ENCODE measurements at places on chromosomes 2 and 18.
A peak's percentile ranks its signal among the peaks of the same experiment; 100 is the strongest.

- DNase-seq: no peak
Measured at GRCh38 chr18:61820882-61821281, 71.9 kb downstream of the RNF152 start.

GRCh38 chr2:175535631-175536030, 354.1 kb upstream of the ATP5MC3 start:
- DNase-seq: no peak

- no peak for DNase-seq
Measured at GRCh38 chr2:40352703-40353099, 99.2 kb downstream of the SLC8A1 start.

DNA sequence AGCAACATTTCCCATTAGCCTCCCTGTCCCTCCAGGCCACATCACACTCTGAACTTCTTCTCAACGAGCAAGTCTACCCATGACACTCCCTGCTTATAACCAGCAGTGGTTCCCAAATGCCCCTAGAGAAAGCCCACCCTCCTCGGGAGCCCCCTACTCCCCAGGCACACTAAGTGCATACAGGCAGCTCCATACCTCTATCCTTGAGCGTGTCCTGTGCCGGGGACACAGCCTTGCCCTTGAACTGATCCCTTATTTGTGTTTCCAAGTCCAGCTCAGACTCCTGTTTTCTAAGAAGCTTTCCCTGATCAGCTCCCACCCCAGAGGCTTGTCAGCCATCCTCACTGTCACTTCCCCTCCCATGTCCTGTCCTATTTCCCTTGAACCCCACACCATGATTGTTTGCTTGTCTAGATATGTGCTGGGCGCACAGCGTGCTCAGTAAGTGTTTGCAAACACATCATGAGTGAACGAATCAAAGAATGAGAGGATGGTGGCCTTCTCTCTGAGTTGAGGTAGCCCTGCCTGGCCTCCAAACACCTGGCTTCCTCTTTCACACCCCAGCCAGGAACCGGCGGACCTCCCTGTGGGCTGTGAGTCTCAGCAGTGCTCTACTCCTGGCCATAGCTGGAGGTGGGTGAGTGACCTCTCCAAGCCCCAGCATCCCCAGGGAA, 2.1 kb downstream of the TEX51 start:
- DNase-seq: no peak

GRCh38 chr2:220682616-220683015, 889.5 kb downstream of the EPHA4 start:
- DNase-seq: no peak

- no peak for DNase-seq
Measured at GRCh38 chr2:231383416-231384108, 11.9 kb upstream of the B3GNT7 start.

- DNase-seq: no peak
Measured at GRCh38 chr2:27262379-27263286, at the start of gene SLC30A3. Gene SLC30A3 (minus strand): TSS chr2:27263047. CDS start chr2:27262906, 141 bp downstream.

- DNase-seq: no peak
Measured at GRCh38 chr2:230043461-230043860, 25.3 kb downstream of the SLC16A14 start.

DNA sequence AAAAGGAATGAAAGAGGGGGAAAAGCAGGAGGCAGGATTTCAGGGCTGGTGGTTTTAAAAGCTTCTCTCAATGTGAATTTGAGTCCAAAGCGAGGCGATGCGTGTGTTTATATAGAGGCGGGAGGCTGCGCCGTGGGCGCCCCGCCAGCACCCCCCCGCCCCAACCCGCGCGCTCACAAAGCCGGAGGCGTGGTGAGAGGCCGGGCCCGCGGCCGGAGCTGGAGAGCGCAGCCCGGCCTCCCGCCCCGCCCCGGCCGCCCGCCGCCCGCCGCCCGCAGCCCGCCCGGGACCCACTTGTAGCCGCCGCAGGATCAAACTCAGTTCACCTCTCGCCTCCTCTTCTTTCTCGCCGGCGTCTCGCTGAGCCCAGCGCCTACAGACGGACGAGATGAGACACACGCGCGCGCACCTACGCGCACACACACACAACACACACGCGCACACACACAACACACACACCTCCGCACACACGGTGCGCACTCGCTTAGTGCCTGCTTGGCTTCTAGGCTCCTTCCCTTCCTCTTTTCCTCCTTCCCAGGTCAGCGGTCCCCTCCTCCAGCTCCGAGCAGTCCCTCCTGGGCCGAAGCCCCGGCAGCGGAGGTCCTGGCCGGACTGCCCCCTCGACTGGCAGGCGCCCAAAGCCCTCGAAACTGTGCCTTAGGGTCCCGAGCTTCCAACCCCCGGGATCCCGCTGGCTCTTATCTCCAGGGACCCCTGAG, 1.3 kb upstream of the CYP26B1 start:
- no peak for DNase-seq

DNA sequence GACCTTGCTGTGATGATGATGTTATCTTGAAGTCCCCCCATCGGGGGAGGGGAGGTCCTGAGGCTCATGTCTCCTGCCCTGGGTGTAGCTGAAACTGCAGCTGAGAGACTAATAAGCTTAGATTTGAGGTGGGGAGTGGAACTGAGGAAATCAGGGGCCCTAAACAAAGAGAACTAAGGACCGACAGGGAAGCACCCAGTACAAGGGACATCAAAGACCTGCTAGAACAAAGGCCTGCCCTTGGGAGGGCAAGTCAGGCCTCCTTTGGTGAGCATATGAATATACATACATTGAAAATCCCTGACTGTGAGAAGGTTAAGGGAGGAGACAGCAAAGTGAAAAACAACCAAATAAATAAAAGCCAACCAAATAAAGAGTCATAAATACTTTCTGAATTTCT, 1132.5 kb upstream of the CELF4 start:
- no peak for DNase-seq

DNA sequence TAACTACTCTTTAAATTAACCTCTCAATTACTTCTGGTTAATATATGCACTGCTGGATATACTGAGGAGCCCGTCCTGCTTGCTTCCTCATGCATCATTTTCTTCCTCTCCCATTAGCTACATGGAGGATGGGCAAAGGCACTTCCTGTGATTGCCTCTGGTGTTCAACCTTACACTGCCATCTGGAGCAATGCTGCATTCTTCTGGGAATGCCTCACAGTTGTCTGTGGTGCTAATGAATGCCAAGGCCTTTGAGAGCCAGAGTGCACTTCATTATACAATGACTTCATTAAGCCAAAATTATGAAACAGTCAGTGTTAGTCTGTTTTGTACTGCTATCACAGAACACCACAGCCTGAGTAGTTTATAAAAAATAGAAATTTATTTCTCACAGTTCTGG, 134.8 kb upstream of the DOCK10 start:
- DNase-seq: no peak

GRCh38 chr2:98761267-98761781, 30.4 kb upstream of the MGAT4A start:
- no peak for DNase-seq

GRCh38 chr2:177328056-177328455, 63.5 kb upstream of the NFE2L2 start:
- no peak for DNase-seq

- DNase-seq: no peak
Measured at GRCh38 chr2:232795920-232796319, 19.6 kb upstream of the KCNJ13 start.

GRCh38 chr2:24920098-24920808, at the start of gene ADCY3:
Gene ADCY3 (minus strand): TSS chr2:24920237. CDS start chr2:24918987, 1,250 bp downstream.
- DNase-seq: peak; percentile 66

- no peak for DNase-seq
Measured at GRCh38 chr2:60585276-60585675, 31.8 kb upstream of the BCL11A start.

DNA sequence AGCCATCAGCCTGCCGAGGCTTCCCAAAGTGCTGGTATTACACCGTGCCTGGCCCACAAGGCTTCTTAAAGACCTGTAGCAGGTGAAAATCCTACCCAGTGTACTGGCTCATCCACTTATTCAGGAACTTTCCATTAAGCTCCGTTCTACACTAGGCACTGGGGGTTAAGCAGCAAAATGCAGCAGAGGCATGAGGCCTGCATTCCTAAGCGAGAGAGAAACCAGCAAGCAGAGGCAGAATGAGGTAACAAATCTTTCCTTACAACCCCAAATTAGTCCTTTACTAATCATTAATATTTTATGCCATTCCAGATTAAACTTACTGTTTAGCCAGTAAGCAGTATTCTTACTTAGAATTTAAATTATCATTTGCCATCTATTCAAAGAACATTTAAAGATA, 32.8 kb downstream of the UXS1 start:
- DNase-seq: no peak

GRCh38 chr2:96703021-96703751, 36.7 kb downstream of the LMAN2L start:
- no peak for DNase-seq

GRCh38 chr2:122357998-122358397, 602.5 kb downstream of the TSN start:
- no peak for DNase-seq

DNA sequence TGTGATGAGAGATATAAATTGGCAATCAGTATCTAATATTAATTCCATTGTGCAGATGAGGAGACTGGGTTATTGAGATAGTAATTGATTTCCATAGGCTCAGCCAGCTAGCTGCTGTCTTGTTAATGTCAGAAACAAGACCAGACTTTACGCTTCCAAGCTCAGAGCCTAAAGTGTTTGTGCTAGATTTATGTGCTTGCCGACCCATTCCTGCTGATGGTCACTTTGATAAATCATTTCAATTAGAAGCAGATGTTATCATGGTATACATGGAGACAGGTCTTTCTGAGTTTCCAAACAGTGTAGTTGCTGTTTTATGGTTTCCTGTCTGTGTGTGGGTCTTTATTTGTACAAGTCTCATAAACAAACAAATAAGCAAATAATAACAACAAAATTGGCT, 92.8 kb downstream of the AQP4 start:
- DNase-seq: no peak

DNA sequence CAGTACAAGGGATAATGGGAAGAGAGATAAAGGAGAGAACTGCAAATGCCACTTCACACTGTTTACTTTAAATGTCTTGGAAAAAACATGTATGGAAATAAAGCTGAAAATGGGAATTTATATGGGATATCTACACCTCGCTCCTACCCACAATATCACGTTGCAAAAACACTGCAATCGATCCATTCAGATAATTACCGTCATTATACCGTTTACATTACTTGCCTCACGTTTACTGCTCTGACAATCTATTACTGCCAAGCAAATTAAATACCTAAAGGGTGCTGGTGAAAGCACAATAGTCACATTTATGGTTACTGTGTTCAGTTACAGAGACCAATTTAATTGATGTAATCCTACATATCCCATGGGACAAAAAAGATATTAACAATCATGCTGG, 214.7 kb upstream of the LYPD1 start:
- peak; percentile 61 for DNase-seq

GRCh38 chr2:233223059-233223894, 28.2 kb upstream of the ATG16L1 start:
- DNase-seq: no peak

GRCh38 chr18:34956663-34957062, 84.5 kb upstream of the MAPRE2 start:
- DNase-seq: no peak

DNA sequence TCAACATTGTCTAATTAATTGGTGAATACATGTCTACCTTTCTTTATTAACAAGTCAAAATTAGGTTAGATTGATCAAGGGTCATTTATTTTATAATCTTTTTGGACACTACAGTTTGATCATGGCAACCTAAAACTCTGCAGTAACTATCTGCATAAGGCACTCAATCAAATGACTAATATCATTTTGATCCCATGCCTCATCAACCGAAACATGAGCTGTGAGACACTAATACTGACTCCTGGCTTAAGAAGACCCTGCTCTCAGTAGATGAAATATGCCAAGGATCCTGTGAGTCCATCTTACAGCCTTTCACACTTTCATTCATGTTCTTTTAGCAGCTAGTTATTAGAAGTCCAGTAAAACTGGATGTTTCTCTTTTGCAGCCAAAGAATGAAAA, 169.4 kb upstream of the CAVIN2 start:
- DNase-seq: no peak

DNA sequence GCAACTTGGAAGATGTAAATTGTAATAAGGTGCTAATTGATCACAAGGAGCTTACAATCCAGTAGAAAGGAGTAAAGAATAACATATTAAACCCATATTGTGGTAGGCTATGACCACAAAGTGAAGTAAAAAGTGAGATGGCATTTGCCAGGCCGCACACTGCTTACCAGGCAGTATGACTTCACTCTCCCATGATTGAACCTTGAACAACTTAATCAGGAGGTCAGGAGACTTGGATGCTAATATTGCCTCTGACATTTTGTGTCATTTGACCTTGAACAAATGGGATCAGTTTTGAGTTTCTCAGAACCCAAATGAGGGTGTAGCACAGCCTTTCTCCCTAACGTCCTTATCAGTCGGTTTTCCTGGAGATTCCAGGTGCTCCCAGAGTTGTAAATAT, 44.0 kb downstream of the SLC9A2 start:
- DNase-seq: no peak

DNA sequence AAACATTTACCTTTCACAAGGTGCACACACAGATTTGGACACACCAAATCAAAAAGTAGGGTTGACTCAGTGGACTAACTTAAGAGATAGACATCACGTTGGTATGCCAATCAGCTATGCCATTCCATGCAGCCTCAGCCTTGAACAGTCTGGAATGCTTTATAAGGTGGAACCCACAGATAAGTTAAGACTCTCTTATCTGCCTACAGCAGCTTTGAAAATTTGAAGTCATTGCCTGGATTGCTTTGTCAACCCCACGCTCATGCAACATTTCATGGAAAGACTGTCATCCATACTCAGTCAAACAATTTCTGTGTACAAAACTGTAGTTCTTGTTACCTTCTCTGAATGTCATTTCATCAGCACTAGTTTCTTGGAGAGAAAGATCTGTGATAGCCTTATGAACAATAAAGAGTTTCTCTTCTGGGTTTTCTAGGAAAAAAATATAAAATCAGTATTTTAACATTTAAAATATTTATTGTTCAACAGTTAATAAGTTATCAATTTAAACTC, 1.2 kb downstream of the ERMN start:
- DNase-seq: no peak

- DNase-seq: peak; percentile 65
Measured at GRCh38 chr18:46334868-46335281, 230.7 kb downstream of the HAUS1 start.

DNA sequence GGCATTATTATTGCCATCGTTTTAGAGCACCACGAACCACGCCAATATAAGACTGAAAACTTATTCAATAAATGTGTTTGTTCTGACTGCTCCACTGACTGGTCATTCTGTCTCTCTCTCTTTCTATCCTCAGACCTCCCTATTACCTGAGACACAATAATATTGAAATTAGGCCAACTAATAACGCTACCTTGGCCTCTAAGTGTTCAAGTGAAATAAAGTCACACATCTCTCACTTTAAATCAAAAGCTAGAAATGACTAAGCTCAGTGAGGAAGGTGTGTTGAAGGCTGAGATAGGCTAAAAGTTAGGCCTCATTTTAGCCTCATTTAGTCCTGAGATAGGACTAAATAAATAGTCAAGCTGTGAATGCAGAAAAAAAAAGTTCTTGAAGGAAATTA, 38.8 kb downstream of the G6PC2 start:
- DNase-seq: no peak

DNA sequence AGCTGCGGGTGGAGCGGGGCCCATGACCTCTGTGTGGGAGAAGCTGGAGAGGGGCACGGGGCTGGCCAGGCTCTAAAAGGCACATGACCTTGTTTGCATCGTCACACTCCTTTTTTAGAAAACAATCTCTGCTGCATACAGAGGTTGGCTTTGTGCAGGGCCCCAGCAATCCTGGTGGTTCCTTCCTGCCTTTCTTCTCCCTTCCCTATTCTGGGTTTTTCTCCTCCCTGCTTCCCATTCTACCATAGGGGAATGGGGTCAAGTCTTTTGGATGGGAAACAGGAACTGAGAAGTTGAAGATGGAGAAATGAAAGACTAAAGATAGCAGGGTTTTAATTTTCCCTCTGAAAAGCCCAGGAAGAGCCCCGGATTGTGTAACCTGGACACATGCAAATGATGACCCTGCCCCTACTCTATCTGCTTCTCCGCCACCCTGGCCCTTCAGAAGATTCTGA, 53.9 kb downstream of the ASAP2 start:
- DNase-seq: no peak
